CD4-positive, alpha-beta memory T cell (primary cell): ENCODE measurements at places on chromosomes 11 and 22. TPM values are rescaled to one million over a fixed set of nuclear protein-coding genes. Genes with fewer than 3 reads are reported as not detected.

DNA sequence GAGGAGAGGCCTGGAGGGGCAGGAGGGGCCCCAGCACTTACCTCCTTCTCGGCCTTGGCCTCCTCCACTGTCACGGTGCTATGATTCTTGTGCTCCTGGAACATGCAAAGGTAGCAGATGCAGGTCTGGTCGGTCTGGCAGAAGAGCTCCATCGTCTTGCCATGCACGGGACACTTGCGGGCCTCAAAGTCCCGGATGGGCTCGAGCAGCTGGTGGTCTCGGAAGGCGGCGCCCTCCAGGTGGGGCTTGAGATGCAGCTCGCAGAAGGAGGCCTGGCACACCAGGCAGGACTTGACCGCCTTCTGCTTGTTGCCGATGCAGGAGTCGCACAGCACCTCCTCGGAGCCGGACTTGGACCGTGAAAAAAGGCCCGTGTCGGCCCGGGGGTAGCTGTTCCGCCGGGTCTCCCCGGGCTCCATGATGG is 714 bp downstream of the TRIM29 start:
- H3K27me3 ChIP-seq: no peaks in the 10 kb centered on the region
- no peak for DNase-seq
- no peak overlapping the region for H3K4me3 ChIP-seq

DNA sequence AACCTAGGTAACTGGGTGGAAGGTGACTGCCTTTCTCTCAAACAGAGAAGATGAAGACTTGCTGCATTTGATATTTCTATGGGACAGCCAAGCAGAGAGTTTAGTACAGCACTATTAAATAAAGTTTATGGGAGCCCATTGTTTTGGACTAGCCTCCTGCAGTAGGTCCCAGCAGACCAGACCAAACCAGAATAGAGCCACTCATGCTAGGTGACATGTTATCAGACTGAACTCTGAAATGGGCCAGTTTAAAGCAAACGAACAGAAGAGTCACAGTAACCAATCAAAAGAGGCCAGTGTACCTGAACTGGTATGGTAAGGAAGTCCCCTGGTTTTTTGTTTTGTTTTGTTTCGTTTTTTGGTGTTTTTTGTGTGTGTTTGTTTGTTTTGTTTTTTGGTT is 7.9 kb upstream of the MPZL2 start:
- no peaks in the 10 kb centered on the region for H3K4me1 ChIP-seq
- no peak overlapping the region for H3K4me3 ChIP-seq
- H3K27ac ChIP-seq: no peak overlapping the region
- no peaks in the 10 kb centered on the region for H3K36me3 ChIP-seq

- no peak overlapping the region for H3K4me3 ChIP-seq
- H3K27ac ChIP-seq: no peak overlapping the region
- no peaks in the 10 kb centered on the region for H3K36me3 ChIP-seq
- H3K27me3 ChIP-seq: no peaks in the 10 kb centered on the region
Measured at GRCh38 chr11:126702165-126702720, 298.3 kb downstream of the KIRREL3 start.

GRCh38 chr11:50088231-50088630 is 55.6 kb downstream of the OR4C45 start:
- H3K27ac ChIP-seq: no peak overlapping the region
- no peaks in the 10 kb centered on the region for H3K27me3 ChIP-seq
- H3K36me3 ChIP-seq: no peaks in the 10 kb centered on the region
- no peaks in the 10 kb centered on the region for H3K4me1 ChIP-seq

DNA sequence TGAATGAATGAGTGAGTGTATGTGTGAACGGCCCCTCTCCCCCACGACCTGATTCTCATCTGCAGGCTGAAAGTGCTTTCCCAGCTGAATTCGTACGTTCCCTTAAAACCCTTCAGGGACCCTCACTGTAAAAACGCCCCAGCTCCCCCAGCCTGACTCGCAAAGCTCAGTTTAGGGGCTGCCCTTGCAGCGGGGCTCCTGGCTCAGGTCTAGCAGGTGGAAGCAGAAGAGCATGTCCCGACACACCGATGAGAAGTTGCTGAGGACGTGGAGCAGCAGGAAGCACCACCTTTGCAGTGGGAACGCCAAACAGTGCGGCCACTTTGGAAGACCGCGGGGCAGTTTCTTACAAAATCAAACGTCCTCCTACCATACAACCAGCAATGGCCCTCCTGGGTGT is 3.6 kb upstream of the MRPL23 start:
- H3K27me3 ChIP-seq: no peaks in the 10 kb centered on the region
- no peak for DNase-seq
- H3K27ac ChIP-seq: no peak overlapping the region
- no peaks in the 10 kb centered on the region for H3K4me1 ChIP-seq

CD6 gene
- 414 TPM for total RNA-seq

DNA sequence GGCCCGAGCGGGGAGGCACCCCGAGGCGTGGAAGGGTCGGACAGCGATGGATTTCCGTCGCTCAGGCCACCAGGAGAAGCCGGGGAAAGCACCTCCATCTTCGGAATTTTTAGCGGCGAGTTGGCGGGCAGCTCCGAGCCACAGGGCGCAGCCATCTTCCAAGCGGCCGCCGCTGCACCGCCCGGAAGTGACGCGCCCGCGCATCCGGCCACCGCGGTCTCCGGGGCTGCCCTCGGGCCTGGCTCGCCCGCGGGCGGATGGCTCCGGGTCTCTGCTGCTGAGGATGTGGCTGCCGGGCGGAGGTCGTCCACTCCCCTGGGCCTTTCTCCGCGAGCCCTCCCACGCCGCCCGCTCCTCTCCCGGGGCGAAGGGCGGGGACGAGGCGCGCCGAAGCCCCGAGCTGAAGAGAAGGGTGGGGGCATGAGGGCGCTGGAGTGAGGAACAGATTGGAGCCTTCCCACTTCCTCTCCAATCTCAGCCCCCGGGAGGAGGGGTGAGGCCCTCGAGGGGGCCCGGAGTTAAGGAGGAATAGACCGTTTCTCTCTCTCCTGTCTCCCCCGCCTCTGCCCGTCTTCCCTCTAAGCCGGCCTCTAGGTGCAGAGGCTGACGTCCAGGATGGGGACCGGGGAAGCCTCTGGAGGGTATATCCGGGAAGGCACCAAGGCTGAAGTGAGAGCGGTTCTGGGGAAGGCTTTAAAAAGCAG is at the start of gene MSANTD2:
TSS of gene MSANTD2 (minus strand) at position 181 of the 704 bp plus-strand sequence. CDS start at position 155, 26 bp downstream.
- no peaks in the 10 kb centered on the region for H3K36me3 ChIP-seq
- peaks cover 28% of the 10 kb centered on the region for H3K4me1 ChIP-seq
- peak within 1 kb of the TSS; percentile 93 for H3K4me3 ChIP-seq
- peak; percentile 79 for DNase-seq

- no peak for DNase-seq
- H3K27ac ChIP-seq: no peak overlapping the region
- no peak overlapping the region for H3K4me3 ChIP-seq
- H3K4me1 ChIP-seq: peaks cover 27% of the 10 kb centered on the region
Measured at GRCh38 chr11:2529173-2529572, 84.4 kb downstream of the KCNQ1 start.

DNA sequence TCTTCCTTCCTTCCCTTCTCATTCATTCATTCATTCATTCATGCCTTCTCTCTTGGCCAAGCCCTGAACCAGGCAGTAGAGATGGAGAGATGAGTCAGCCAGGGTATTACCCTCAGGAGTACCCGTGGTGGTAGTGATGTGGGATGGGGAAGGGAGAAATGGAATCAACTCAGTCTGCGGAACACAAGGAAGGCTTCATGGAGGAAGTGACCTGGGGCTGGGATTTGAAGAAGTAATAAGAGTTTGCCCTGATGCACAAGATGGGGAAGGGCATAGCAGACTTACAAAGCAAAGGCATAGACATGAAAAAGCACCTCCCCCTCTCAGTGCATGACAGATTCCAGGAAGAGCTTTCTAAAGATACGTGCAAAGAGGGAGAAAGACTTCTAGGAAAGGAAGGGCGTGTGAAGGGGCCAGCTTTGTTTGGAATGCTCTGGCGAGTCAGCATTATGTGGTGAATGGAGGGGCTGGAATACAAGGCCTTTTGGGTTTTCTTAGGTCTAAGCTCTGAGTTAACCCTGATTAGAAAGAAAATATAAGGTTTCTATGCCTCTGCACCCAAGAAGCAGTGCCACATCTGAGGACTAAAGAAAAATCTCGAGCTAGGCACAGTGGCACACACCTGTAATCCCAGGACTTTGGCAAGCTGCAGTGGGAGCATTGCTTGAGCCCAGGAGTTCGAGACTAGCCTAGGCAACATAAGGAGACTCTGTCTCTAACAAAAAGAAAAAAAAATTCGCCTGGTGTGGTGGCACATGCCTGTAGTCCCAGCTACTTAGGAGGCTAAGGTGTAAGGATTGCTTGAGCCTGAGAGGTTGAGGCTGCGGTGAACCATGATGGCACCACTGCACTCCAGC is 36.4 kb upstream of the ACER3 start:
- no peaks in the 10 kb centered on the region for H3K27me3 ChIP-seq
- no peak overlapping the region for H3K4me3 ChIP-seq
- no peak for DNase-seq
- H3K4me1 ChIP-seq: peaks cover 7% of the 10 kb centered on the region
- H3K36me3 ChIP-seq: no peaks in the 10 kb centered on the region
- H3K27ac ChIP-seq: no peak overlapping the region

DNA sequence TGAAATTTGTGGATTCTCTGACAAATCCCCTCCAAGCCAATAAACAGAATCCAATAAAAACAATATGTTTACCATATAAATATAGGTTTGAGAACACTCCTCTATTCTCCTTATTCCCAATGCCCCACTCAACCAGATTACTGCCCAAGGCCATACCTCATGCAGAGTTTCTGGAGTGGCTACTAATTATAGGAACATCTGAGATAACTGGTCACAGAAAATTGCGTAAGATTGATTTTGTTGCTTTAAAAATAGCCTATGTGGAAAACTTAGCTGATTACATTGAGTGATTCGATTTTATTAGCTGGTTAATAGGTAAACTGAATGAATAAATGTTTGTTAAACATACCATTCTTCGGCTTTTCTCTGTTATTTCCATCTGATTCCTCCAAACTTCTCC is 48.0 kb downstream of the ME3 start:
- no peaks in the 10 kb centered on the region for H3K36me3 ChIP-seq
- no peak overlapping the region for H3K4me3 ChIP-seq
